ENCODE measurements at places on chromosomes 3 and 15.

DNA sequence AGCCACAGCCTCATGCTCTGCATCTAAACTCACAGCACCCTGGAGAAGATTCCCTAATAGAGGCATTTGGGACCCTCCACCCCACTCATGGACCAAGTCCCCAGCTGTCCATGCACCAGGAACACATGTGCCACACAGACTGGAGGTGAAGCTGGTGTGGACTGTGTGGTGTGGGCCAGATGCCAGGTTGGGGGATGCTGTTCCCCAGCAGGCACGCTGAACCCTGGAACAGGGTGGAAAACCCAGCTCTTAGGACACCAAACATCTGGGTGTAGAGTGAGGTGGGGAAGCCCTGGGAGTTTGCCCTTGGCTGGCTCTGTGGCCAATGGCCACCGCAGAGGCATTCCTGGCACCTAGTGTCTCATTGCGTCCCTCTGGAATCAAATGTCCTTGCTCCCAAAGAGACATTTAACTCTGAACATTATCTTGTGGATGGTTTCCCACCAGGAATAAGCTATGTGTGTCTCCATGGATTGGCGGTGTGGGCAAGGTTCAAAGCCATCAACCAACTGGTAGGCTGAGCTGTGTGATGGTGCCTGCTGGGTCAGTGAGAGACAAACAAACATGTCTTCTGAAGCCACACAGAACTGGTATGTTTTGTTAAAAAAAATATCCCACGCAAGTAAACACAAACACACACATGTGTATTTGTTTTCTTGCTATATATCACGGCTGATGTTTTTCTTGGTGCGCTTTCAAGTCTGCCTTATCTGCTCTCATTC is 65.0 kb downstream of the EXOG start:
- no peak for DNase-seq

GRCh38 chr3:115843206-115843605 is 219.9 kb downstream of the GAP43 start:
- DNase-seq, result no peak

DNA sequence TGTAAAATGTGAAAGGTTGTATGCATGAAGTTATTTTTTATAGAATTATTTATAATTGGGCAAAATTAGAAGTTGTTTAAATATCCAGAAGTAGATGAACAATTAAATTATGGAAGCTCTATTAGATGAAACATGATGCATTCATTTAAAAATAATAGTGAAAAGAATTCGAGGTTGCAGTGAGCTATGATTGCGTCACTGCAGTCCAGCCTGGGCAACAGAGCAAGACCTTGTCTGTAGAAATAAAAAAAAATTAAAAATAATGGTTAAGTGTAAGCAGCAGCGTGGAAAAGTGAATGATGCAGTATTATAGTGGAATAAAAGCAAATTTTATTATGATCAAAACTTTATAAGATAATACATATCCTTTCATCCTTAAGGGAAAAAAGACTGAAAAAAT is 14.3 kb downstream of the BUB1B start:
- DNase-seq, result no peak

GRCh38 chr3:65174713-65175112 is 486.9 kb upstream of the ADAMTS9 start:
- no peak for DNase-seq

All from Daoy (cell line).